ENCODE measurements at places on chromosomes 5 and 9. TPM values are rescaled to one million over a fixed set of nuclear protein-coding genes. Genes with fewer than 3 reads are reported as not detected.

DNA sequence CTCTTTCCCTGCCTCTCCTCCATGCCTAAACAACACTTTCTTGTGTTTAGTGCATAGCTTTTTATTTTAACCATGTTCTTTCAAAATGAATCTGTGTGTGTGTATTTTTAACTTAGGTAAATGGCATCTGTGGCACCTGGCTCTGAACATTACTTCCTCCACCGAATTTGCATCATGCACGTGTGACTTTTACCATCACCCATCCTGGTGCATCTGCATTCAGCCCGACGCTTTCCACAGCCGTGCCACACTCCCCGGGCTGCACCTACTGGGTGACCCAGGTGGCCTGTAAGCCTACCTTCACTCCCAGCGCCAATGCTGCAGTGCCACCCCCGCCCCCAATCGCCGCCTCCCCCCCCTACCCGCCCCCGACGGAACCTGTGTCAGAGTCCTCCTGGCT lies 12.7 kb upstream of the FCN1 start:
- peaks cover 6% of the 10 kb centered on the region for H3K4me1 ChIP-seq
- no peaks in the 10 kb centered on the region for H3K36me3 ChIP-seq
- no peak overlapping the region for H3K27ac ChIP-seq
- DNase-seq = no peak
- no peaks in the 10 kb centered on the region for H3K27me3 ChIP-seq

- no peaks in the 10 kb centered on the region for H3K36me3 ChIP-seq
- no peak overlapping the region for H3K27ac ChIP-seq
- no peaks in the 10 kb centered on the region for H3K4me1 ChIP-seq
- H3K27me3 ChIP-seq = no peaks in the 10 kb centered on the region
- no peak for DNase-seq
Measured at GRCh38 chr9:7153566-7153965, 395.8 kb downstream of the KDM4C start.

GRCh38 chr5:150358261-150359095 lies 981 bp downstream of the TCOF1 start:
- H3K27me3 ChIP-seq = no peaks in the 10 kb centered on the region
- peaks cover 10% of the 10 kb centered on the region for H3K4me1 ChIP-seq
- H3K27ac ChIP-seq = no peak overlapping the region
- peak overlapping the region; percentile 76 for H3K4me3 ChIP-seq
- no peak for DNase-seq

GRCh38 chr5:110165366-110165765 lies 475.6 kb downstream of the MAN2A1 start:
- no peaks in the 10 kb centered on the region for H3K27me3 ChIP-seq
- DNase-seq = no peak
- no peaks in the 10 kb centered on the region for H3K4me1 ChIP-seq

DNA sequence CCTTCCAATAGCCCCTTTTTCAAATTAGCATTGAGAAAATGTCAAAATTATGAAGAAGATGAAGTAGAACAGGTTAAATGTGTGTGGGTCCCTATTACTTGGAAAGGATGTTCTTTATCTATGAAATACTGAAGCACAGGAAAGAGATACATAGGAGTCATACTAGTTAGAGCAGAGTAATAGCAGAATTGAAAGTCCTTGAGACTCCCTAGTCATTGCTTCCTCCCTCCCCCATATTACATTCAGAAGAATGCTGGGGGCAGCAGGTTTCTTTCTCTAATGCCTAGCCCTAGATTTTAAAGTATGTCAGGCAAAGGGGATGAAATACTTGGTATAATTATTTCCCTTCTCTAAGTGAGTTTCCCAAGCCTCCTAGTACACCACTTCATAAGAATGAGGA lies 4.4 kb downstream of the ZCCHC9 start:
- H3K4me1 ChIP-seq = peaks cover 7% of the 10 kb centered on the region
- no peak for DNase-seq
- no peak overlapping the region for H3K4me3 ChIP-seq
- peaks cover 3% of the 10 kb centered on the region for H3K36me3 ChIP-seq
- no peaks in the 10 kb centered on the region for H3K27me3 ChIP-seq
- H3K27ac ChIP-seq = no peak overlapping the region

DNA sequence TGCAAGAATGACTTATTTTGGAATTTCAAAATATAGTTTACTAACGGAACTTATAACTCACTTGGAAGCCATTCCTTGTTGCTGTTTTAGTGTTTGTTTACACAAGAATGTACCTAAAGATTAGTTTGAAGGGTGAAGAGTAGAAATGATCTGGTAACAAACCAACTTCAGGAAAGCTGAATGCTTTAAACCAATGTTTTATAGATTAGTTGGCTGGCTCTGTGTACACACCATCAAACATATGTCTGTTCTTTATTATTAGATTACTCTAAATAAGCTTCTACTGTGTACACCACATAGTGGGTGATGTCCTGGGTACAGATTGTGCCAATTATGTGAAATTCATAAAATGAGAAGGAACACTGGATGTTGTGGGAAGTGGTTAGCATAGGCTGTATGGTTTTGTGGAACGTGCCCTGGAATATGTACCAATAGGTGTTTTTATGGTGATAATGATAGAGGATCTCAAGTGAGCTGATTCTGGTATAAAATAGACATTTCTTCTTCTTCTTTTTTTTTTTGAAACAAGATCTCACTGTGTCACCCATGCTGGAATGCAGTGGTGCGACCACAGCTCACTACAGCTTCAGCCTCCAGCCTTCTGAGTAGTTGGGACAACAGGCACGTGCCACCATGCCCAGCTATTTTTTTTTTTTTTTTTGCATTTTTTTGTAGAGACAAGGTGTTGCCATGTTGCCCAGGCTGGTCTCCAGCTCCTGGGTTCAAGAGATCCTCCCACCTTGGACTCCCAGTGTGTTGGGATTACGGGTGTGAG lies 109.3 kb upstream of the DHFR start:
- no peaks in the 10 kb centered on the region for H3K27me3 ChIP-seq
- H3K27ac ChIP-seq = no peak overlapping the region
- no peaks in the 10 kb centered on the region for H3K36me3 ChIP-seq
- DNase-seq = no peak

DNA sequence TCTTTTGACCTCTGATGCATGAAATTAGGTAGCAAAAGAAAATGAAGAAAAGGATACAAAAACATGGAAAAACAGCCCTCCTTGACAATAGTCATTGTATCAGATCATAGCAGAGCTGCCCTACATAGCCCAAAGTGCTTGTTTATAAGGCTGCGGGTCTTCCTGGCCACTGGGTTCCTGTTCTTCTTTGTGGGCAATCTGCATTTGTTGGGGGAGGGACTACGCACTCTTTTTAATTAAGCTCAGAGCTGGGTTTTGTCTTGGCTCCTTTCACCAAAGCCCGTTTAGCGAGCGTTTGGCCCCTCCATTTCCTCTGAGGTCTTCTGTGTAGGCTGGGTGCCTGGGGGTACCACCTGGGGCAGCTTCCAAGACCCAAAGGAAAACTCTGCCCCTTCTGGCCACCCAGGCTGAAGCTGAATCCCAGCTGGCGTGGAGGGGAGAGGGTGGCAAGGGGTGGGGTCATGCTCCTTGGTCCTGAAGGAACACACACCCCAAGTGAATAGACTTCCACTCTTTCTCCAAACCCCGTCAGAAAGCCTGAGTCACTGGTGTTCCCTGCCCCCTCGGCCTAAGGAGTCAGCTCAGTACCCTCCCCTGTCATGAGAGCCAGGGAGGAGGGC lies 6.5 kb upstream of the PAX5 start:
- no peaks in the 10 kb centered on the region for H3K36me3 ChIP-seq
- H3K27me3 ChIP-seq = peaks cover 46% of the 10 kb centered on the region
- H3K4me3 ChIP-seq = no peak overlapping the region
- H3K4me1 ChIP-seq = peaks cover 27% of the 10 kb centered on the region

GRCh38 chr5:137752905-137753690 lies 1.1 kb downstream of the HNRNPA0 start:
- peaks cover 23% of the 10 kb centered on the region for H3K4me1 ChIP-seq
- DNase-seq = peak; percentile 92
- no peaks in the 10 kb centered on the region for H3K27me3 ChIP-seq
- H3K36me3 ChIP-seq = no peaks in the 10 kb centered on the region
- H3K4me3 ChIP-seq = peak overlapping the region; percentile 74

DNA sequence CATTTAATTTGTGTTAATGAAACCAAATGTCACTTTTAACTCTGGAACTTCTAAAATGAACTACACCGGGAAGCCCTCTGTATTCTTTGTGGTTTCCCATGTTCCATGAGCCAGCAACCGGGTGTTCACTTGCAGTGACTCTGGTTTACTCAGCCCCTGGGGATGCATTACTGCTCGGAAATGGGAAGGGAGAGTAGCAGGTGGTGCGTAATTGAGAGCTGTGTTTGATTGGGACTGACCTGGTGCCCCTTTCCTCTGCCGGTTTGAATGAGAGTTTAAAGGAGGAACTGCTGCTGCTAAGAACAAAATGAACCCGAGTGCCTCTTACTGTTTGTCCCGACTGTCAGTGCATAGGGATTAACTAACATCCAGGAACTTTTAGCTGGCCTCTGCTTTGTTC lies 100.1 kb upstream of the DHFR start:
- DNase-seq = no peak
- no peak overlapping the region for H3K4me3 ChIP-seq
- H3K27ac ChIP-seq = no peak overlapping the region
- H3K27me3 ChIP-seq = no peaks in the 10 kb centered on the region
- no peaks in the 10 kb centered on the region for H3K4me1 ChIP-seq

DNA sequence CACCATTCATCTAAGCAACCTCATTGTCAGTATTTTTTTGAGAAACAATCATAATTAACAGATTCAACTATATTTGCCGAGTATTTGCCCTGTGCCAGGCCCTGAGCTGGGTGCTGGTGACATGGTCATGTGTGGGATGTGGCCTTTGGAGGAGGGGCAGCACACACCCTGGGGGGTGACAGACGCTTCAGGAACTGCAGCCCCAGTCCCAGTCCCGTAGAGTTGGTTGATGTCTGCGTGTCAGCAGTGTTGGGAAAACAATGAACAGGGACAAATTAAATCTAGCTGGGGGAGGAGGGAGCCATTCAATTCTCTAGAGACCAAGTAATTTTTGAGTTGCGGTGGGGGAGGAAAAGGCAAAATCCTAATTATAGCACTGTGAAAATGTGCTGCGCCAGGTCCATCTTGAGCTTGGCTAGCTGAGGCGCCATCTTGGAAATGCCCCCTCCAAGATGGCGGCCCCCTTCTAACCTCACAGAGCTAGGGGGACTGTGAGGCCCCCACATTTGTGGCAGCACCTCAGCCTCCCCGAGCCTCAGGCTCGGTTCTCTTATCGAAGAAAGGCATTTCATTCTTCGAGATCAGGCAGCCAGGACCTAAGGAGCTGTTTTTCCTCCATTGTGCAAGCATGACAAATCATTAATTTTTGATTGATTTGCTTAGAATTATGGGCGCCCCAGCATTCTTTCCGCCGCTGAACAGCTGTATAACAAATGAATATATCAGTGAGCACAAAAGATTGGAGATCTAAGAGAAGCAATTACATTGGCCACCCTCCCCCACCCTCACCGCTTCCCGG lies 87.8 kb downstream of the ZNF618 start:
- no peak for DNase-seq
- no peak overlapping the region for H3K4me3 ChIP-seq
- H3K27me3 ChIP-seq = no peaks in the 10 kb centered on the region
- no peaks in the 10 kb centered on the region for H3K36me3 ChIP-seq
- no peak overlapping the region for H3K27ac ChIP-seq

GRCh38 chr5:155460501-155460931 lies 447.0 kb downstream of the KIF4B start:
- no peak overlapping the region for H3K4me3 ChIP-seq
- no peak for DNase-seq
- H3K4me1 ChIP-seq = no peaks in the 10 kb centered on the region
- H3K36me3 ChIP-seq = no peaks in the 10 kb centered on the region
- H3K27ac ChIP-seq = no peak overlapping the region
- H3K27me3 ChIP-seq = no peaks in the 10 kb centered on the region

- no peaks in the 10 kb centered on the region for H3K27me3 ChIP-seq
- H3K27ac ChIP-seq = peak overlapping the region; percentile 97
- peaks cover 15% of the 10 kb centered on the region for H3K36me3 ChIP-seq
- peaks cover 64% of the 10 kb centered on the region for H3K4me1 ChIP-seq
Measured at GRCh38 chr5:140565024-140565779, 574 bp downstream of the SLC35A4 start.

DNA sequence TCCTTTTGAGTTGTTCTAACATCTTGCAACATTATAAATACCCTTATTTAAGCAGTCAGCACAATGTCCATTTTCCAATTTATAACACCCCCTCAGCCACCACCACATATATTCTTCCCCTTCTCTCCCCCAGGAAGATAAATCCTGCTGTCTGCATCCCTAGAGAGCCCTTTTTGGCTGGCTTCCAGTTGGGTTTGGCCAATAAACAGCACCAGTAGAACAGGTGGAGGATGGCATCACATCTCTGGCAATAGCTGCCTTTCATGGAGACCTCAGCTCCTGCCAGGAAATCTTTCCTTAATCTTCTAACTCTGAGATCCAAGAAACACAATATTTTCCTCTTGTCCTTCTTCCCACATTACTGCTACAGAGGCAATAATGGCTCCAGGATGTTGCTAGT lies 53.7 kb downstream of the TRIM36 start:
- H3K4me1 ChIP-seq = no peaks in the 10 kb centered on the region
- no peak overlapping the region for H3K4me3 ChIP-seq
- no peak for DNase-seq
- H3K36me3 ChIP-seq = no peaks in the 10 kb centered on the region
- H3K27ac ChIP-seq = no peak overlapping the region
- H3K27me3 ChIP-seq = no peaks in the 10 kb centered on the region

GRCh38 chr5:59496524-59497134 lies 396.9 kb downstream of the PDE4D start:
- DNase-seq = no peak
- no peaks in the 10 kb centered on the region for H3K27me3 ChIP-seq
- H3K36me3 ChIP-seq = no peaks in the 10 kb centered on the region
- no peaks in the 10 kb centered on the region for H3K4me1 ChIP-seq
- no peak overlapping the region for H3K4me3 ChIP-seq
- H3K27ac ChIP-seq = no peak overlapping the region

- no peaks in the 10 kb centered on the region for H3K36me3 ChIP-seq
- H3K27ac ChIP-seq = no peak overlapping the region
- no peak for DNase-seq
- H3K27me3 ChIP-seq = no peaks in the 10 kb centered on the region
Measured at GRCh38 chr5:52134013-52134650, 653.6 kb upstream of the ITGA1 start.

PKN3 gene
- 25.4 TPM for total RNA-seq

HTR1A gene
- not detected for total RNA-seq

SLC27A4 gene
- total RNA-seq = 17.8 TPM

OR1N2 gene
- not detected for total RNA-seq

CYSRT1 gene
- total RNA-seq = 1.7 TPM

LRRC19 gene
- total RNA-seq = not detected

IL9 gene
- not detected for total RNA-seq

NEUROG1 gene
- total RNA-seq = not detected

Measured in upper lobe of left lung (tissue), 6 donors.